ENCODE measurements at places on chromosomes 12 and 14.

DNA sequence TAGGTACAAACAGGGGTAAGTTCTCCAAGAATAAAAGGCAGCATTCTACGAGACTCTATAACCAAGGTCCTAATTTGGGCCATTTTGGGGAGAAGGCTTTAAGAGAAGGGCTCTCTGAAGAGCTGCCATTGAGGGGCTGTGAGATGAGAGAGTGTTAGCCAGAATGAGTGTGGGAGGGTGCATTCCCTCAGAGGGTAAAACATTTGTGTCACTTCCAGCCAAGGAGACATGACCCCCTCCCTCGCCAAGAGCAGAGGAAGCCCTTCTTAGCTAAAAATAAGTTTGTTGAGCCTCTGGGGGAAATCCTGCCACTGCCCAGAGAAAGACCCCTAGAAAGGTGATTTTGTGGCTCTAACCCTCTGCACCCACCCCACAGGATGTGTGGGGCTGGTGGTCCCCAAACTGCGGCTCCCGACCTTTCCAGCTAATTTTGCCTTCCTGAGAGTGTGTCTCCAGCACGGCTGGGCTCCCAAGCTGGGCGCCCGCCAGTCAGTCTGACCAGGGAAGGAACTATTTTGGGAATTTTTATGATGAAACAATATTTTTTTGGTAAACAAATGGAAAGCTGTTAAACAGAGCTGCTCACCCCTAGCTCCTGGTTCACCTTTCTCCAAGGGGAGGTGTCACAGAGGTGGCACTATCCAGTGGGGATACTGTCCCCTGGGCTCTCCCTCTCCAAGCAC lies 65.9 kb upstream of the JDP2 start:
- no peak for DNase-seq

- no peak for DNase-seq
These were observed 45.8 kb upstream of the BATF start for GRCh38 chr14:75476274-75476995.

- no peak for DNase-seq
These were observed 196.5 kb downstream of the NOVA1 start for GRCh38 chr14:26401179-26401968.

DNA sequence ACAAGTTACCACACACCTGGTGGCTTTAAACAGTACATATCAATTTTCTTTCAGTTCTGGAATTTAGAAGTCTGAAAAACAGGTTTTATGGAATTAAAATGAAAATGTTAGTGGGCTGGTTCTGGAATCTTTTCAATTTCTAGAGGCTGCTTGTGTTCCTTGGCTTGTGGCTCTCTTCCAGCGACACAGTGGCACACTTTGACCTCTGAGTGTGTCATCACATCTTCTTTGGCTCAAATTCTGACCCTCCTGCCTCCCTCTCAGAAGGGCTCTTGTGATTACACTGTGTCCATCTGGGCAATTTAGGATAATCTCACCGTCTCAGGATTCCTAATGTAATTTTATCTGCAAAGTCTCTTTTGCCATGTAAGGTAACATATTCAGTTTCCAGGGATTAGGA lies 170.0 kb downstream of the PLCZ1 start:
- DNase-seq = no peak

DNA sequence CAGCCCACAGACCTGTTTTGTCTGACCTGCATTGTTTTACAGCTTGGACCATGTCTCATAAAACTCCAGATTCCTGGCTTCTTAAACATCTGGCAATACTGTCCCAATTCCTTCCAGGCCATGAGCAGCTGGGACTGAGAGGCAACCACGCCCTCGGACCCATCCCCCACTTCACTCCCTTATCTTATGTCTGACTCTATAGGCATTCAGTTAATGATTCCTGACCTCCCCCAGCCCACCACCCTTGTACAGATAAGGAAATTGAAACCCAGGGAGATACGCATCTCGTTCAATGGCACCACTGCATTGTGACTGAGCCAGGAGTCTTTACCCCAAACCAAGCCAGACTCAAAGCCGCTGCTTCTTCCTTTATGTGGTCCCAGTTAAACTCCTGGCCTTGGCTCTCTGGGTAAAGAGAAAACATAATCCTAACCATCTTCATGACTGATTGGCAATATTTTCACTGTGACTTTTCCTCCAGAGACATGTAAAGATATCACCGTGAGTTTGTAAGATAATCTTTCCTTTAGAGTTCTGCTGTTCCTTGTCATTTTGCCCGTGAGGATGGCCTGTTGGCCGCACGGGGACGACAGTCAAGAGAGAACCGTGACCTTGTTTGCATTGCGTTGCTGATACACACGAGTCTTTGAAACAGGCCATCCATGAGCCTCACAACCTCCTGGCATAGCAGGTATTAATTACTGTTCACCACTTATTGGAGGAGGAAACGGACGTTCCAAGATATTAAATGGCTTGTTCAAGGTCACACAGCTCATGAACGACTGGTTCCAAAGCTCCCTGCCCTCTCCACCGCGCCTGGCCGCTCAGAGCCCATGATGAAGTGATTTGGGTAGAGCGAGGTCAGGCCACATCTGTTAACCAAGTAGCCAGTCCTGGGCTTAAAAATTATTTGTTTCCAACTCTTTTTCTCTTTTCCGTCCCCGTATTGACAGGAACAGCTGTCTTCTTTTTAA lies 39.4 kb downstream of the MAP1LC3B2 start:
- DNase-seq = no peak

All from Kasumi-1 (cell line).